ENCODE measurements at places on chromosomes 7 and 10. TPM values are rescaled to one million over a fixed set of nuclear protein-coding genes. Genes with fewer than 3 reads are reported as not detected.

DNA sequence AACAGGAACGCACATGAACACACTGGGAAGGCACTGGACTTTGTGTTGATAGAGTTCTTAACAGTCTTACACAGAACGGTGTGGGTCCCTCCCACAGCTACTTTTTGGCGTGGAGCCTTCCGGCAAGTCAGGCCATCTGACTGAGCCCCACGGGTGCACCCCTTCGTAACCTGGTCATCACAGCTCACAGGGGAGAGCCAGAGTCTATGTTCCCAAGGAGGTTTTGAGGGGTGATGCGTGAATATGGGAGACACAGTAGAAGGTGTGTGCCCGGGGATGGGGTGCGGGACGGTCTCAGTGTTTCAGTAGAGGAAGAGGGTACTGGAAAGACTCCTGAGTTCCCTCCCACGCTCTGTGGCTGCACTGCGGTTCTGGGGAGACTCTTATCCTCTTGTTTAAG is 291.7 kb downstream of the DNAJB6 start:
- H3K27ac ChIP-seq: no peak overlapping the region
- no peak for DNase-seq
- no peaks in the 10 kb centered on the region for H3K4me1 ChIP-seq
- no peak overlapping the region for H3K4me3 ChIP-seq
- no peaks in the 10 kb centered on the region for H3K36me3 ChIP-seq
- H3K27me3 ChIP-seq: no peaks in the 10 kb centered on the region

- H3K27ac ChIP-seq: no peak overlapping the region
- no peaks in the 10 kb centered on the region for H3K36me3 ChIP-seq
- peaks cover 12% of the 10 kb centered on the region for H3K27me3 ChIP-seq
- H3K4me3 ChIP-seq: no peak overlapping the region
- no peak for DNase-seq
- no peaks in the 10 kb centered on the region for H3K4me1 ChIP-seq
Measured at GRCh38 chr10:71218046-71218650, 5.8 kb downstream of the UNC5B start.

DNA sequence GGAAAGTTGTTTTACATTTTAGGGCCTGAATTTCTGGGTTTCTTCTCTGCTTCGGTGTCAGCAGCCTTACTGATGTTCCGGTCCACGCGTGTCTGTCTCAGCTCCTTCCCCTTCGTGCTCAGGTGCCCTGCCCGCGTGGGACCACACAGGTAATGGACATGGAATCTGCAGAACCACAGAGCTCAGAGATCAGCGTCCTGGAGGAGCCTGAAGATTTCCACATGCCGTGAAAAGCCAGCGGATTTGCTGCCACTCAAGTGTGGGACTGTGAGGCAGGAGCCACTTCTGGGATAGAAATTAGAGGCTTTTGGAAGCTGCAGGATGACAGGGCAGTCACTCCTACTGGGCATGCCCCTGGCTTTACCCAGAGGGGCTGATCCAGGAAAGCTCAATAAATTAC is 666.1 kb upstream of the FOXK1 start:
- no peaks in the 10 kb centered on the region for H3K36me3 ChIP-seq
- DNase-seq: no peak
- no peaks in the 10 kb centered on the region for H3K27me3 ChIP-seq
- H3K27ac ChIP-seq: no peak overlapping the region

DNA sequence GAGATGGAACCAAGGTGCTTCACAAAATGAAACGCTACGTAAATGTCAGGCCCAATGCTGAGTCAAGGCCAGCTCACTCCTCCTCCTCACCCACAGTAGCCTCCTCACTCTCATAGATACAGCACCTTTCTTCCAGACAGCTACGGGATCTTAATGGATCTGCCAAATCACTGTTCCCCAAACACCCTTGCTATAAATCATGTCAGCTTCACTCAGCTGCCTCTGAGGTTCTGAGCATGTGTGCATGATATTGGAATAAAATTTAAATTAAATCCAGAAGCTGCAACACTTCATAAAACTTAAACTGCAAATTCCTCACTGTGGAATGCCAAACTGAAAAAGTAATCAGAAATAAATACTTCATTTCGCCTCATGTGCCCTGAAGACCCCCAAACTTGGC is 14.7 kb upstream of the CPXM2 start:
- H3K27ac ChIP-seq: no peak overlapping the region
- no peaks in the 10 kb centered on the region for H3K27me3 ChIP-seq
- no peaks in the 10 kb centered on the region for H3K36me3 ChIP-seq
- H3K4me1 ChIP-seq: no peaks in the 10 kb centered on the region
- no peak for DNase-seq
- H3K4me3 ChIP-seq: no peak overlapping the region

DNA sequence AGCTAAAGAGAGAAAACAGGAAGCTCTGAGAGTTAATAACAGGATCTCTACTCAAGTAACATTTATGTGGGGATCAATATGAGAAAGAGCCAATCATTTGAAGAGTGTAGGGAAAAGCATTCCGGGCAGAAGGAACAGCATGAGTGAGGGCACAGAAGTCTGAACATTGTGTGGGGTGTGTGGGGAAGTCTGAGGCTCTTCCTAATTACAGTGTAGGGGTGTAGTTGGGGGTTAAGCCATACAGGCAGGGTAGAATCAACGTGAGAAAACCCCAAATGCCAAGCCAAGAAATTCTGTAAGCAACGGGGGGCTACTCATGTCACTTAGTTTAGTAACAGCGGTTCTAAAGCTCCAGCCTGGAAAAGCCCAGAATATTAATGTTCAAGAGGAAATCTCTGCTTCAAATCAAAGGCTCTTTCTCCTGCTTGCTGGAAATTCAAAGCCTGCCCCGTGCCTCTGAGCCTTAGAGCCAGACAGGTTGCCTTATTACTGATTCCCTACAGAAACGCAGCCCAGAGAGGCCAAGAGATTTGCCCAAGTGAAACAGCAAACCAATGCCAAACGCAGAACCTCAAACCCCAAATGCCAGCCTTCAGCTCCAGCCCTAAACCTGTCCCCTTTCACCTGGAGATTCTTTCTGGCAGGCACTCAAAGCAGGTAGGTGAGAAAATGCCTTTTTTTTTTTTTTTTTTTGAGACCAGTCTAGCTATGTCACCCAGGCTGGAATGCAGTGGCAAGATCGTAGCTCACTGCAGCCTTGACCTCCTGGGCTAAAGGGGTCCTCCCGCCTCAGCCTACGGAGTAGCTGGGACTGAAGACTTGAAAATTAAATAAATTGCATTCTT is 36.1 kb downstream of the DNAJB12 start:
- peak overlapping the region; percentile 81 for H3K27ac ChIP-seq
- no peaks in the 10 kb centered on the region for H3K27me3 ChIP-seq
- peaks cover 33% of the 10 kb centered on the region for H3K4me1 ChIP-seq
- H3K4me3 ChIP-seq: peak overlapping the region; percentile 30
- no peaks in the 10 kb centered on the region for H3K36me3 ChIP-seq

DNA sequence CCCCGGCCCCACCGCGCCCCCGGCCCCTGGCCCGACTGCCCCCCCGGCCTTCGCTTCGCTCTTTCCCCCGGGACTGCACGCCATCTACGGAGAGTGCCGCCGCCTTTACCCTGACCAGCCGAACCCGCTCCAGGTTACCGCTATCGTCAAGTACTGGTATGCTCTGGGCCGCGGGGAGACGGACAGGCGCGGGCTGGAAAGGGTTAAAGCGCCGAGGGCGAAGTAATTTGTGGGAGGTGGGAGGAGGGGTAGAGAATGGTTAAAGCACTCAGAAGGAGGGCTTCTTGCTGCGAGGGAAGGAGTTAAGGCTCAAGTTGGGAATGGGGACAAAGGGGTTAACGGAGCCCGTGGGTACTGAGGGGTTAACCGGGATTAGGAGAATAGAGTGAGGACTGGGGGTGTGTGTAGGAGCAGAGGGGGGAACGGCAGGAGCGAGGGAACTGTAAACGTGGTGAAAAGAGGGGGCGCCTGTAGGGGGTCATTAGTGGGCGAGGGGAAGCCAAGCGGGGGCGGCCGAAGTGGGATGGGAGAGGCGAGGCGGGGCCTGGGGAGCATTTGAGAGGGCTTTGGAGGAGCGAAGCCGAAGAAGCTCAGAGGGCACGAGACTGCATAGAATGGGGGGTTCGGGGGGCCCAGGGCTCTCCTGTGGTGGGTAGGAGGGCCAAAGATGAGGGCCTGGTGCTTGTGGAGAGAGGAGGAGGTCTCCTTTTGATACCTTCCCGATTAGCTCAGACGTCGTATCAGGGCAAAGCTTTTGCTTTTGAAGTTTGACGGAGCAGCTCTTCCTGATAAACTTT is 605 bp downstream of the SUFU start:
- H3K27me3 ChIP-seq: no peaks in the 10 kb centered on the region
- H3K4me3 ChIP-seq: peak overlapping the region; percentile 66
- peaks cover 17% of the 10 kb centered on the region for H3K4me1 ChIP-seq
- H3K27ac ChIP-seq: peak overlapping the region; percentile 56

DNA sequence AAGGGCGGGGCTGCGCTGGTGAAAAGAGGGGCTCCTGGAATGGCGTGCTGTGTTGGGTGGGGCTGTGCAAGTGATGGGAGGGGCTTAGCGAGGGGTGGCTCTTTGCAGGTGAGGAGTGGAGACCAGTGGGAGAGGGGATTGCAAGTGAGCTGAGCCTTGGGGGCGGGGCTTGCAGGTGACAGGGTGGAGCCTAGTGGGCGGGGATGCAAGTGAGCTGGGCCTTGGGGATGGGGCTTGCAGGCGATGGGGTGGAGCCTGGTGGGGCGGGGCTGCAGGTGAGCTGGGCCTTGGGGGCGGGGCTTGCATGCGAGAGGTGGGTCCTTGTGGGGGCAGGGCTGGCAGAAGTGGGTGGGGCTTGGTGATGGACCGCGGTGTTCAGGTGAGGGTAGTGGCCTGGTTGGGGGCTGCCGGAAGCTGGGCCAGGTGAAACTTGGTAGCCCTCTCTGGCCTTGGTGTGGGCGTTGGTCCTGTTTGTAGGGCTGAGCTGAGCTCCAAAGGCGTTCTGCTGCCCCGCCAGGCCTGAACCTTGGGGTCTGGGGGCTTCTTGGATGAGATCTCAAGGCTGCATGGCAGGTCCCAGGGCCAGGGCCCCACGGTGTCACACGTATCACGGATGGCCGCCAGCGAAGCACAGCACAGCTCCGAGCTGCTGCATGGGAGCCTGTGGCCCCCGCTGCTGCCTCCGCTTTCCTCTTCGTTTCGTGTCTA is 743 bp upstream of the PITRM1 start:
- H3K4me3 ChIP-seq: peak overlapping the region; percentile 11
- no peak overlapping the region for H3K27ac ChIP-seq
- no peaks in the 10 kb centered on the region for H3K27me3 ChIP-seq
- H3K36me3 ChIP-seq: no peaks in the 10 kb centered on the region

DNA sequence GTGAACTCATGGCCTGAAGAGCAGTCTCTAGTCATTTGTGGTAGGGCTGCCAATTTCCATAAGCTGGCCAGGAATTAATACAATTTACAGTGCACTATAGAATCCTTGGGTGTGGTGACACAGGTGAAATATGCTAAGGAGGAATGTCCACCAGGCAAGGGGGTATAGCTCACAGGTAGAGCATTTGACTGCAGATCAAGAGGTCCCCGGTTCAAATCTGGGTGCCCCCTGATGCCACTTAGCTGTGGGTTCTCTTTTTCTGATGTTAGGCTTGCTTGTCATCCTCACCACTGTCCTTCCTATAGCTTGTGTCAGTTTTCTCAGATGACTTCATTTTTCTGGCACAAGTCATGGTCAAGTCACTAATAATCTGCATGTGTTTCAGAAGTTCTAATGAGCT is 108.7 kb downstream of the ZNF467 start:
- H3K27ac ChIP-seq: no peak overlapping the region
- DNase-seq: no peak
- no peaks in the 10 kb centered on the region for H3K36me3 ChIP-seq
- no peaks in the 10 kb centered on the region for H3K4me1 ChIP-seq
- no peaks in the 10 kb centered on the region for H3K27me3 ChIP-seq

DNA sequence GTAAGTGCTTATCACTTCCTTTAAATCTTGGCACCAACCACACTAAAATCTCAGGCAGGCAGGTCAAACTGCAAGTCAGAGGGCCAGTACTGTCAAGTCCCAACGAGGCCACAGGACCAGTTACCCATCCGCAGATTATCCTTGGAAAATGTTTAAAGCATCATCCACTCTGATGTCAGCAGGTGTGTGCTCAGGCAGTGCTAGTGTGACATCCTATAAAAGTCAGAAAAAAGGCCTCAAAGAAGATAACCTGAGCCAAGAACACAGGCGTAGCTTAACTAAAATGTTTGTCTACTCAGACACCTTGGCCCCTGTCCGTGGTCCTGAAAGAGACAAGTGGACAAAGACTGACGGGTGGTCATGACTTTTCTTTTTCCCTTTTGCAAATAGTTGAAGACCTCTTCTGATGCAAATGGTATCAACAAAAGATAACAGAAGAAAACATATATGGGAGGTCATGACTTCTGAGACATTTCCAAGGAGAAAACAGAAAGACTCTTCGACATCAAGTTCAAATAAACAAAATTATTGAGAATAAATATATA is 309.3 kb downstream of the KCNMA1 start:
- no peak overlapping the region for H3K4me3 ChIP-seq
- DNase-seq: peak; percentile 18
- no peaks in the 10 kb centered on the region for H3K36me3 ChIP-seq
- H3K27ac ChIP-seq: no peak overlapping the region
- no peaks in the 10 kb centered on the region for H3K27me3 ChIP-seq
- H3K4me1 ChIP-seq: no peaks in the 10 kb centered on the region

- no peaks in the 10 kb centered on the region for H3K36me3 ChIP-seq
- H3K4me1 ChIP-seq: no peaks in the 10 kb centered on the region
- no peak overlapping the region for H3K27ac ChIP-seq
- H3K27me3 ChIP-seq: no peaks in the 10 kb centered on the region
- H3K4me3 ChIP-seq: no peak overlapping the region
- no peak for DNase-seq
Measured at GRCh38 chr10:5532618-5533097, 7.9 kb downstream of the CALML3 start.

- H3K4me3 ChIP-seq: no peak overlapping the region
- no peak for DNase-seq
- no peaks in the 10 kb centered on the region for H3K4me1 ChIP-seq
- H3K27me3 ChIP-seq: no peaks in the 10 kb centered on the region
- H3K36me3 ChIP-seq: no peaks in the 10 kb centered on the region
Measured at GRCh38 chr10:78565841-78566240, 502.9 kb upstream of the ZMIZ1 start.

- no peaks in the 10 kb centered on the region for H3K36me3 ChIP-seq
- H3K27ac ChIP-seq: no peak overlapping the region
Measured at GRCh38 chr10:86068231-86069054, 298.2 kb downstream of the GRID1 start.

- DNase-seq: no peak
- no peak overlapping the region for H3K27ac ChIP-seq
- H3K4me3 ChIP-seq: no peak overlapping the region
- no peaks in the 10 kb centered on the region for H3K4me1 ChIP-seq
- H3K36me3 ChIP-seq: no peaks in the 10 kb centered on the region
- no peaks in the 10 kb centered on the region for H3K27me3 ChIP-seq
Measured at GRCh38 chr7:32476816-32477648, 13.1 kb downstream of the LSM5 start.

Gene POM121
- total RNA-seq: 29.8 TPM

Gene RPEL1
- total RNA-seq: not detected

Gene GBX1
- total RNA-seq: not detected

Gene CPA4
- total RNA-seq: not detected

Gene PLEKHS1
- 13.3 TPM for total RNA-seq

Gene FAM25G
- total RNA-seq: not detected

Gene ITPRID1
- 0.91 TPM for total RNA-seq
